ENCODE measurements at places on chromosomes 16 and 17.

GRCh38 chr17:45844695-45845375 is at the start of gene SPPL2C:
SPPL2C (plus strand) TSS chr17:45844881; CDS start chr17:45844907, 26 bp downstream.
- no peak for DNase-seq

DNA sequence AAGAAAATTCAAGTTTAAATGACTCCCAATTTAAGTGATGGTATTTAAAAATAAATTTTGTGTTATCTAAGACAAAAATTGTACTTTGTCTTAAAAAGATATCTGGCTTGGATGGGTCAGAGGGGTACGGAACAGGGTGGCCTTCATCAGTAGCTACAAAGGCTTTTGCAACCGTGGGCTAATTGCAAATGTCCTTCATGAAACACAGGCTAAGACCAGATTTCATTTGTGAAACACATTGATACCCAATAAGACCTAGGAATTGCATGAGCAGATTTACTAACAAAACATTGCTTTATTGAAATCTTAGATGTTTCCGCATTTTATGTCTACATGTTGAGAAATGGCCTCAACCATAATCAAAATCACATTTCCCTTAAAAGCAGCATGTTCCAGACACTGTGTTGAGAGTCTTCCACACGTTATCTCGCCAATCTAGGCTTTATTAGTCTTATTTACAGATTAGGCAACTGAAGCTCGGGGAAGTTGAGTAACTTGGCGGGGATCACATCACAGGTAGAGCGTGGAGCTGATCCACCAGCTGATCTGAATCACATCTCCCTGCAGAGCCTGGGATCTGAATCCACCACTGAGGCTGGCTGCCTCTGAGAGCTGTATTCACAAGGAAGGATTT is 21.8 kb downstream of the FBXO39 start:
- no peak for DNase-seq

DNA sequence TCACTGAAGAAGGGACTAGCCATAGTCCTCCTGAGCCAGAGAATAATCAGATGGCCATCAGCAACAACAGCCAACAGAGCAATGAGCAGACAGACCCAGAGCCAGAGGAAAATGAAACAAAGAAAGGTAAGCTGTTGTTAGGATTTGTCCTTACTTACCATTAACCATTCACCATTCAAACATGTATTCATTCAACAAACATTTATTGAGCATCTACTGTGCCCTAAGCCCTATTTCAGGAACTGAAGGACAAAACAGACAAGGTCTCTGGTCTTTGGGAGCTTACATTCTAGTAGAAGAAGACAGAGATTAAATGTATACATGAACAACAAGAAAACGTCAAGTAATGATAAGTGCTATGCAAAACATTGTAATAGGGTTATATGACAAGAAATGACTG is 19.3 kb downstream of the OGFOD1 start:
- DNase-seq: no peak

DNA sequence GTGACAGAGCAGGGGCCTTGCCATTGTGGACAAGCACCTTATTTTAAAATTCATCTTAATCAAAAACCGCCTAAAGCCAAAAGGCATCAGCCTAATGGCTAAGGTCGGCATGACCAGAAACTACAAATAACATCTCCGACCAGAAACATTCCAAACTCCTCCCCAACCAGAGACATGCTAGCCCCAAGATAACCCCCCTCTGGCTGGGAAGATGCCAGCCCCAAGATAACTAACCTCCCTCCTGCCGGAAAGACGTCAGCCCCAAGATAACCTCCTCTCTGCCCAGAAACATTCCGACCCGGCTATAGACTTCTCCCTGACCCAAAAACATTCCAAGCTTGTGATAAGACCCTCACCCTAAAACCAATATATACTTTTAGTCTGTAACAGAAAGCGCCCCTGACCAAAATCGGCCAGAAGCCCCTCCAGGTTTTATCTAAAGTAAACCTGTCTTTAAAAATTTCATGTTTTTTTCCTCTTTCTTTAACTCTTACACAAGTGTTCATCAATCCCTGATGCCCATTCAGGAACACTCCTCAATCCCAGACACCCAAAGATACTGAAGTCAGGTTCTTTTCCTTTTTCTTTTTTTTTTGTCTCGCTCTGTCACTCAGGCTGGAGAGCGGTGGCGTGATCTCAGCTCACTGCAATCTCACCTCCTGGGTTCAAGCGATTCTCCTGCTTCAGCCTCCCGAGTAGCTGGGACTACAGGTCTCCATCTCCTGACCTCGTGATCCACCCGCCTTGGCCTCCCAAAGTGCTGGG is 32.7 kb downstream of the TLE7 start:
- DNase-seq: no peak

DNA sequence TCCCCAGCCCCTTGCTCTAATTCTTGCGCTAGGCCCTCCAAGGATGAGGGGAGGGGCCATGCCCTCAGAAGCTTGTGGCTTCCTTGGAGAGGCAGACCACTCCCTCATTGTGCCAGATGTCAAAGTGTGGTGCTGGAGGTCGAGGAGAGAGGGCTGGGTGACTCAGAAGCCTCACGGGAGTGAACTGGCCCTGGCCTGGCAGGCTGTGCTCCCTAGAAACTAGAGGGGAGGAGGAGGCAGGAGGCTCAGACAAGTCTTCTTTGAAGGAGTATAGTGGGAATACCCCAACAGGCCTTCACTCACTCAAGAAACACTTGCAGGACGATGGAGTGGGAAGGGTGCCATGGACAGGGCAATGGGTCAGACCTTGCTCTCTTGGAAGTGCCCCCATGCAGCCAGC is 18.5 kb downstream of the ANKRD40 start:
- no peak for DNase-seq

DNA sequence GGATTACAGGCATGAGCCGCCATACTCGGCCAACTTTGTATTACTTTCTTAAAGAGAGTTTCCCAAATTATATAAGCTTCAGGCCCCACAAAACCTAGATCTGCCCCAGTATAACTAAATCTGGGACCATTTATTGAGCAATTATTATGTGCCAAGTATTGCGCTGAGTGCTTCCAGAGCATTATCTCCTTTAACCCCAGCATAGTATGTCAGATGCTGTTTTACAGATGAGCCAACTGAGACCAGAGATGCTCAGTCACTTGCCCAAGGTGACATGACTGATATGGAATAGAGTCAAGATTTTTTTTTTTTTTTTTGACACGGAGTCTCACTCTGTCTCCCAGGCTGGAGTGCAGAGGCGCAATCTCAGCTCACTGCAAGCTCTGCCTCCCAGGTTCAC is 1.9 kb upstream of the ERBB2 start:
- DNase-seq: no peak

DNA sequence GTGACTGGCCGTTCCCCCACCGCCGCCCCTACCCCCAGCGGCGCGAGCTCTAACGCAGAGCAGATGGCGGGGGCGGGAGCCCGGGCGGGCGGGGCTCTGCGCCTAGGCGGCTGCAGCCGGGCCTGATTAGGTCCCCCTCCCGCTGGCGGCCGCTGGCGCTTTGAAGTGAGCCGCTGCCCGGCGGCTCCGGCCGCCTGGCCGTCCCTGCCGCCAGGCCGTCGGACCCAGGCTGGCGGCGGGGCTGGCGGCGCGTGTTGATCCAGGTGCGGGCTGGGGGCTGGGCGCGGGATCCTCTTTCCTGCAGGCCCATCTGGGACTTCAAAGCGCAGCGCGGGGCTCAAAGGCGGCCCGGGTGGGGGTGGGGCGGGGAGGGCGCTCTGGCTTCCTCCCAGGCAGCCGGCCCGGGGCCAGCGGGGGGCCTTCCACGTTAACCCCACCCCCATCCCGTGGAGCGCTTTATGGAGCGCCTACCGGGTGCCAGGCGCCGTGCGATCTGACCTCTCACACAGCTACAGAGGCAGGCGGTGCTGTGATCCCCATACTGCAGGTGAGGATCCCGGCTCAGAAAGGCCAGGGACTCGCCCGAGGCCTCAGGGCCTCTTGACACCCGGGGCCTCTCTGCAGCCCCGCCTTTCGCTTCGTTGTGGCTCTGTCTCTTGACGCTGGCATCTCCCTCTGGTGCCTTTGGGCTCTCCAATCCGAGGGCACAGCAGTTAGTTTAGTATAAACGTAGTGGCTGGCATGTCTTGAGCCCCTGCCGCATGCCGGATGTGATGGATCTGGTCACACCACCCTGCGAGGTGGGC is 80.0 kb upstream of the NKD1 start:
- peak; percentile 45 for DNase-seq

- DNase-seq: no peak
Observed at GRCh38 chr16:22161401-22161800, 905 bp upstream of the SDR42E2 start.

- DNase-seq: no peak
Observed at GRCh38 chr17:66469890-66470289, 167.5 kb downstream of the PRKCA start.

- DNase-seq: no peak
Observed at GRCh38 chr16:30777591-30778297, 9.3 kb downstream of the ZNF629 start.

- DNase-seq: no peak
Observed at GRCh38 chr17:60585887-60586286, 14.1 kb upstream of the PPM1D start.

DNA sequence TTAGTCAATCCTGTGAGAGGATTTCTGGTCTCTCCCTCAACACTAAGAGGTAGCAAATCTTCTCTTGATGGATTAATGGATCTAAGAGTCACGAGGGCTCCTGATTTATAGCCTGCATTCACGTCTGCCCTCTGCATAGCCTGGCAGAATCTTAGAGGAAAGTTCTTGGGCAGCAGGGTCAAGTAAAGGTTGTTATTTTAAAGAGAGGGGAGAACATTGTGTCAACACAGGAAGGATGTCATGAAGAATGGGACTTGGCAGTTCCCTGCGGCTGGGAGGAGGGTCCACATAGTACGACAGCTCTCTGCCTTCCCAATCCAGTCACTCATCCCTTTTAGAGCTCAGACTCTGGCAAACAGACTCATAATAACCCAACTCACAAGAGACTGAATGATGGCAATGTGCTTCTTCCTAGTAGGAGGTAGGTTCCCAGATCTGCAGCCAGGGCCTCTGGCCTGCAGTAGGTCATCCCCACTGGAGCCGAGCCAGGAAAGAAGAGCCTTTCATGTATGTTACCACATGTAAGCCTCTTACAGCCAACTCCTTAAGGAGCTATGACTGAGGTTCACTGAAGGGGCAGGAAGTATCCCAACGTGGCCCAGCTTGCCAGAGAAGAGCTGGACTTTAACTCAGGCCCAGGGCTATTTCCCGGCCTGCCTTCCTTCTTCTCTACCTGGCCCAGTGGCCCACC is 25.4 kb upstream of the RPTOR start:
- peak; percentile 58 for DNase-seq

DNA sequence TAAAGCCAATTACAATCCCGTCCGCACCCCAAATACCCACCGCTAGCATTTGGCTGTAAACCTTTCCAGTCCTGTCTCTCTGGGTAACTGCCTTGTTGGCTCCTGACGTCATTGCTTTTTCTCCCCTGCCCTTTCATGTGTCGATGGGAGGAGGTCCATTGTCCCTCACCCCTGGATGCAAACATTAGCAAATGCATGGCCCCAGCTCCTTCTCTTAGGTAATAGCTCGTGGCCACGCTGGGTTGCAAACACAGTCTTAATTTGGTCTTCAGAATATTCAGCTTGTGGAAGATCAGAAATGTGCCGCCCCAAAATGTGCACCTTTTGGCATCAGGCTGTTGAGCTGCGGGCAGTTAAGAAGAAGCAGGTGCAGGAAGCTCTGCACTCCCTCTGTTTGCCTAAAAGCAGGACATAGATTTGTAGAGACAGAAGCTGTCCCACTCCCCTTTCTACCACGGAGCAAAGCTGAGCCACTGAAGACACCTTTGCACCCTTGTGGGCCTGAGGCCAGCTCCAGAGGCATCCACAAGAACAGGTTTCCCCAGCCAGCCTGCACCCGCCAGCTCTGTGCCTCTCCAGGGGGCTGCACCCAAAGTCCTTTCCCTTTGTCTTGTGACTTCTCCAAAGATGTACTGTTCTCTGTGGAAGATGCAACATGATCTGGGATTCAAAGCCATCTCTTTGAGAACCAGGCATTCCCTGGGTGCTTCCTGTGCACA is 127.3 kb downstream of the MGAT5B start:
- no peak for DNase-seq

DNA sequence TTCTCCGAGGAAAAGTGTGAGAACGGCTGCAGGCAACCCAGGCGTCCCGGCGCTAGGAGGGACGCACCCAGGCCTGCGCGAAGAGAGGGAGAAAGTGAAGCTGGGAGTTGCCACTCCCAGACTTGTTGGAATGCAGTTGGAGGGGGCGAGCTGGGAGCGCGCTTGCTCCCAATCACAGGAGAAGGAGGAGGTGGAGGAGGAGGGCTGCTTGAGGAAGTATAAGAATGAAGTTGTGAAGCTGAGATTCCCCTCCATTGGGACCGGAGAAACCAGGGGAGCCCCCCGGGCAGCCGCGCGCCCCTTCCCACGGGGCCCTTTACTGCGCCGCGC is at the start of gene ERBB2:
Gene ERBB2, plus strand, starts transcription at position 247 of the 330 bp plus-strand sequence. CDS start 175 bp downstream, outside the sequence.
- peak; percentile 88 for DNase-seq

Measured in renal pelvis (tissue), 12 donors.